Stimulated activated CD4-positive, alpha-beta T cell treated with anti-CD3 and anti-CD28 coated beads, Interleukin-4, amount 100 ng/mL, for 1 hour (primary cell): ENCODE measurements at places on chromosomes 1 and 21.

GRCh38 chr1:154747380-154747739 is 122.7 kb downstream of the KCNN3 start:
- DNase-seq = no peak

DNA sequence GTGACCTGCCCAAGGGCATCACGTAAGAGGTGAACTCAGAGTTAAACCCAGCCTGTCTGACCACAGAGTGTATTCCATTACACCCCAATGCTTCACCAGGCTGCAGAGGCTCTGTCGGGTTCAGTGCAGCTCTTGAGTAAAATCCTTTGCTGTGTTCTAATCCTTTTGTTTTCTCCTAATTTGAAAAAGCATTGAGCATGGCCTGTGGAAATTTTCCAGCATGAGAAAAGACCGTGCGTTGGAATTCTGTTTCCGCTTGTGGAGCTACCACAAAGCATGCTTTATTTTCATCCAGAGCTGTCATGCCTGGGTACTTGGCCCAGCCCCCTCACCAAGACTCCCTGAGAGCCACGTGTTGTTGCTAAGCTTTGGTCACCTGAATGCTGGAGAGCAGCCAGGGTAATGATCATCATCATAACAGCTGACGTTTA is 317.6 kb downstream of the PRDM2 start:
- no peak for DNase-seq

DNA sequence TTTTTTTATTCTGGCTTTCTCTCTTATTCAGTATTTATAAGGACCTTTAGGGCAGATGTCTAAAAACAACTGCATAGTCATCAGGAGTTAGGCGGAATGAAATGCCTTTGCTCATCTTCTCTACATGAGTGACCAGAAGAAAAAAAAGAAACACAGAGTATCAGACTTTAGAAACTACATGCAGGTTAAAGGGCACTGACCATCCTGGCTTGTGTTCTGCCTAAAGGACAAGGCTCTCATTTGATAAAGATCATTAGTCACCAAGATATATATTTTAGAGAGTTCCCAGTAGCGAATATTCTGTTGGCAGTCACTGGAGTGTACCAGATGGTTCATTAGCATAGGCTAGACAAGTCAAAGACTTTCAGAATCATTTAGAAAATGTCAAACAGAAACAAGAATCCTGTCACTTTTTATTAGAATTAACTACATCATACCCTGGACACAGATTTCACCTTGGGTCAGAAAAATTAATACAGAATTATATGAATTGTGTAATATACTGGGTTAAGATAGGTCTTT is 145.6 kb downstream of the NR5A2 start:
- no peak for DNase-seq

DNA sequence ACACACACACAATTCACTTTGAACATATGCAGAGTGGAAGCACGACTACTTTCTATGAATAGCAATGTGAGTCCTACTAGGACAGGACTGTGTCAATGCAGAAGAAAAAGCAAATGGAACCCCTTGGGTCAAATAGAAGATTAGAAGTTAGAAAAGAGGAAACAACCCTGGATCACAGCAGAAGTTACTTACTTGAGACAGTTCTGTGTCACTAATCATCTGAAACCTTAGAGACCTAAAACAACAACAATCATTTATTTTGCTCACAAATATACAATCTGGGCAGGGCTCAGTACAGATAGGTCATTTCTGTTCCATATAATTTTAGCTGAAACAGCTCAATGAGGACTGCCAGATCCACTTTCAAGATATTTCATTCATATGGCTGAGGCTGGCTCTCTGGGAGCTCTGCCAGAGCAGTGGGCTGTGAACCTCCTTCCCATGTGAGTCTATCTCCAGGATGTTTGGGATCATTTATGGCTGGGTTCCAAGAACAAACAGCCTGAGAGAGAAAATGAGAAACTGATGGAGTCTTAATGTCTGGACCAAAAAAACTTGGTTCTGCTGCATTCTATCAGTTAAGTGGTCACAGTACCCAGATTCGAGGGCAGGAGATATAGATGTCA is 42.5 kb upstream of the IL10 start:
- DNase-seq = no peak

DNA sequence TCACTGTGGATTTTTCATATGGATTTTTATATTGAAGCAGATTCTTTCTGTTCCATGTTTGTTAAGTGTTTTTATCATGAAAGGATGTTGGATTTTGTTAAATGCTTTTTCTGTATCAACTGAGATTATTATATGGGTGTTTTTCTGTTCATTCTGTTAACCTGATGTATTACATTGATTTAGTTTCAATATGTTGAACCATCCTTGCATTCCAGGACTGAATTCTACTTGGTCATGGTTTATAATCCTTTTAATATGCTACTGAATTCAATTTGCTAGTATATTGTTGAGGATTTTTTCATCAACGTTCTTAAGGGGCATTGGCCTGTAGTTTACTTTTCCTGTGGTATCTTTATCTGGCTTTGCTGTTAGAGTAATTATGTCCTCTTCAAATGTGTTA is 55.8 kb downstream of the CCDC30 start:
- DNase-seq = no peak

DNA sequence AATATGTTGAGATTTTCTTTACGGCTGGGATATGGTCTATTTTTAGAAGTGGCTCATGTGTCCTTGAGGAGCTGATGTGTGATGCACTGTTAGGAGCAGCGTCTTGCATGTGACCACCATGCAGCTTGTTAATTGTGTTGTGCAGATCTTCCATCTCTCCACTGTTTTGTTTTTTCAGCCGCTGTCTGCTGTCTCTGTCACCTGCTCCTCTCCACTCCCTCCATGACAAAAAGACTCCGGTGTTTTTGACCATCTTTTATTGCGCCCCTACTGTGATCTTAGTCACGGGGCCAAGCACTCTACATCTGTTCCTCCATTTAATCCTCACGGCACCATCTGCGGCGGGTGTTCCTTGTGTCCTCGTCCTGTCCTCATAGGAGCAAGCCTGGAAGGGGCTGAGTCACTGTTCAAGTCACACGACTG is 51.8 kb downstream of the ADARB1 start:
- no peak for DNase-seq

- DNase-seq = peak; percentile 88
Observed at GRCh38 chr1:11735854-11736745, at the start of gene AGTRAP. AGTRAP (plus strand) TSS chr1:11736136; CDS start chr1:11736209, 73 bp downstream.
